ENCODE measurements at places on chromosomes 2 and 18. TPM values are rescaled to one million over a fixed set of nuclear protein-coding genes. Genes with fewer than 3 reads are reported as not detected.
A peak's percentile ranks its signal among the peaks of the same experiment; 100 is the strongest.

GRCh38 chr18:48477348-48477747 is 61.5 kb upstream of the CTIF start:
- no peaks in the 10 kb centered on the region for H3K4me1 ChIP-seq
- no peak for DNase-seq
- H3K27ac ChIP-seq: no peak overlapping the region
- H3K4me3 ChIP-seq: no peak overlapping the region
- no peaks in the 10 kb centered on the region for H3K36me3 ChIP-seq
- no peaks in the 10 kb centered on the region for H3K27me3 ChIP-seq

DNA sequence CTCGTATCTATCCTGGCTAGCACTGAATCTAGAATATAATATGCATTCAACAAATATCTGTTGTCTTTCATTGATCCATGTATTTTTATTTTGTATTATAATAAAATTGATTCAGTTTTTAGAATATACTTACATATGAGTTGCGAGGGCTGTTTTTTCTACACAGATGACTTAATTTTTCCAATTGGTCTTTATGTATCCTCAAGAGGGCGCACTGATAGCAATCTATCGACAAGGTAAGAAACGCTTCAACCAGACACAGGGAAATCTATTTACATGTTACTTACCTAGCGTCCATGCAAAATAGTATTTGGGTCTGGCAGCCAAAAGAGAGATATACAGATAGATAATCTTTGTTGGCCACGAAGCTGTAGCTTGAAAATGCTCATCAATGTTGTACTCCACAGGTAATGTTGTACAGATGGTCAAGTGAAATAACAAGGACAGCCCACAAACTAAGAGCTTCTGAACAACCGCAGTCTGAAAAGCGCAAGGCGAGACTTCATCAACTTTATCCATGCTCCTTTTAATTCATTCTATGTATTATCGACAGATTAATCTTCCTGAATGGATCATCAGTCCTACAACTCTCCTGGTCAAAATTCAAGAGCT is 35.5 kb upstream of the KIDINS220 start:
- peaks cover 63% of the 10 kb centered on the region for H3K36me3 ChIP-seq
- no peak overlapping the region for H3K27ac ChIP-seq
- no peaks in the 10 kb centered on the region for H3K27me3 ChIP-seq
- peaks cover 2% of the 10 kb centered on the region for H3K4me1 ChIP-seq
- no peak overlapping the region for H3K4me3 ChIP-seq

DNA sequence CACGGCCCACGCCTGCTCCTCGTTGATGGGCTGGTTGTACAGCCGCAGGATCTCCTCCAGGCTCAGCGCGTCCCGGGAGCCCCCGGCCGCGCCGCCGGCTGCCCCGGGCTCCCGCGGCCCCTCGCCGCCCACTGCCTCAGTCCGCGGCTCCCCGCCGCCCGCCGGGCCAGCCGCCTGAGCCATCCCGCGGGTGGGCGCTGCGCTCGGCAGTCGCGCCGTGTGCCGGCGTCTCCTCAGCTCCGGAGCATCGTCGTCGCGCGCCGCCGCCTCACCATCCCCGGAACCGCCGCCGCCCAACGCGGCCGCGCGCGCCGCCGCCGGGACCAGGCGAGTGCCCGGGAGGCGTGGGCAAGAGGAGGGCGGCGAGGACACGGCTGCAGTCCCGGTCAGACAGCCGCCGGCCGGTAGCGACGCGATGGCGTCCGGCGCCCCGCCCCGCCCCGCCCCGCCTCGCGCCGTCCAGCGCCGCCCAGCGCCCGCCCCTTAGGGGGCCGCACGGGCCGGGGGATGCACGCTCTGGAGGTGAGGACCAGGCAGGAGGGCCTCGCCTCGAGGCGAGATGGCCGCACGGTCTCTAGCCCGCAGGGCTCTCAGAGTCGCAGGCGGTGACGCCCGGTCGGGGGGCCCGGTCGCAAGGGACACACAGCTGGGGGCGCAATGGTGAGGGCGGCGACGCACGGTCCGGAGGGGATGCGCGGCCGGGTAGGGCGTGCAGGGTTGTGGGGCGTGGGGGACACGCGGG is at the start of gene SPIRE1:
Gene SPIRE1 (minus strand): TSS at position 424 of the 742 bp plus-strand sequence. CDS start 241 bp downstream, at position 183.
- no peaks in the 10 kb centered on the region for H3K27me3 ChIP-seq
- peak within 1 kb of the TSS; percentile 80 for H3K27ac ChIP-seq
- peak; percentile 73 for DNase-seq
- H3K4me1 ChIP-seq: peaks cover 11% of the 10 kb centered on the region
- H3K36me3 ChIP-seq: no peaks in the 10 kb centered on the region
- peak within 1 kb of the TSS; percentile 60 for H3K4me3 ChIP-seq

DNA sequence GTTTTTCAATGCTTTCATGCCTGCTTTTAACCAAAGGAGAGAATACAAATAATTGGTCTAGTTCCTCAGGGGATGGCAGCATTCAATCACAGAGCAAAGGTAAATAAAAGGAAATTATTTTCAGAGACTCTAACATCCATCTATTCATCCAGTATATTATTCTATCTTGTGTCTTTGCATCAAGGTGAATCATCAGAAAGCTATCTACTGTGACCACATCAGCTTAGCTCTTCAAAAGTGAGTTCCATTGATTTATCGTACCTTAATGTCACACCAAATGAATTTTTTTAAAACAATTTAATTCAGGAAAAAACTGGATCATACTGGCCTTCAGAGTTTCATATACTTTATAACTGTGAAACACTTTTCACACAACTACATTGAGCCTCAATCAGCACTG is 66.1 kb downstream of the CHN1 start:
- no peaks in the 10 kb centered on the region for H3K4me1 ChIP-seq
- H3K27ac ChIP-seq: no peak overlapping the region
- H3K36me3 ChIP-seq: no peaks in the 10 kb centered on the region
- H3K4me3 ChIP-seq: no peak overlapping the region

The MC2R gene
- total RNA-seq: not detected

DNA sequence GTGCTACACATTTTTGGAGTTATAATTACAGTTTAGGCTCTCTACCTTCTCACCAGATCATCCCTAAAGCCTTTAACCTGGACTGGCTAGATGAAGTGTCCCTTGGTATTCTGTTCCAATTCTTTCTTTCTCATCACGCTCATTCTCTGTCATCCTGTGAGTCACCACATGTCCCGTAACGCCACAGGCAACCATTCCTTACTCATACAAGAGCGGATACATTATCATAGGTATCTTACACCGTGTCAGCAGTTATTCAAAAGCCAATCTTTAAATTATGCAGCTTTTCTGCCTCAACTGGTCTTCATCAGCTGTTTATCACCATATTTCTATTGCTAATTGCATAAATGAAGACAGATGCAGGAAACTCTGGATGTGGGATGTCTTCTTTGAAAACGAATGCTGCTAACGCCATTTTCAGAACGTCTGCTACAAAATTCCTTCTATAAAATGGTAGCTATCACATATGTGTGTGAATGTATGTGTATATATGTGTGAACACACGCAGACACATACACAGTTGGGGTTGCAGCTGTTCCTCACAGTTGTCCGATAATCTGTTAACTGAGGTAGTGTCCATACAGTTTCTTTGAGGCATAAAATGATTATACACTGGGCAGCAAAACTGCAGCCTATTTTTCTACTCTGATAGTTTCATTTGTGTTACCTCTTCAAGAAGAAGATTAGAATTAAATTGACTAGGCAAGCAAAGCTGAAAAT is 47.9 kb downstream of the EML6 start:
- H3K4me3 ChIP-seq: no peak overlapping the region
- DNase-seq: no peak
- H3K4me1 ChIP-seq: no peaks in the 10 kb centered on the region
- no peaks in the 10 kb centered on the region for H3K27me3 ChIP-seq
- no peak overlapping the region for H3K27ac ChIP-seq

- no peak overlapping the region for H3K4me3 ChIP-seq
- no peaks in the 10 kb centered on the region for H3K4me1 ChIP-seq
- no peak overlapping the region for H3K27ac ChIP-seq
- H3K36me3 ChIP-seq: no peaks in the 10 kb centered on the region
- H3K27me3 ChIP-seq: no peaks in the 10 kb centered on the region
Measured at GRCh38 chr18:33918571-33918970, 306.1 kb downstream of the NOL4 start.

The RAPGEF4 gene
- total RNA-seq: not detected

DNA sequence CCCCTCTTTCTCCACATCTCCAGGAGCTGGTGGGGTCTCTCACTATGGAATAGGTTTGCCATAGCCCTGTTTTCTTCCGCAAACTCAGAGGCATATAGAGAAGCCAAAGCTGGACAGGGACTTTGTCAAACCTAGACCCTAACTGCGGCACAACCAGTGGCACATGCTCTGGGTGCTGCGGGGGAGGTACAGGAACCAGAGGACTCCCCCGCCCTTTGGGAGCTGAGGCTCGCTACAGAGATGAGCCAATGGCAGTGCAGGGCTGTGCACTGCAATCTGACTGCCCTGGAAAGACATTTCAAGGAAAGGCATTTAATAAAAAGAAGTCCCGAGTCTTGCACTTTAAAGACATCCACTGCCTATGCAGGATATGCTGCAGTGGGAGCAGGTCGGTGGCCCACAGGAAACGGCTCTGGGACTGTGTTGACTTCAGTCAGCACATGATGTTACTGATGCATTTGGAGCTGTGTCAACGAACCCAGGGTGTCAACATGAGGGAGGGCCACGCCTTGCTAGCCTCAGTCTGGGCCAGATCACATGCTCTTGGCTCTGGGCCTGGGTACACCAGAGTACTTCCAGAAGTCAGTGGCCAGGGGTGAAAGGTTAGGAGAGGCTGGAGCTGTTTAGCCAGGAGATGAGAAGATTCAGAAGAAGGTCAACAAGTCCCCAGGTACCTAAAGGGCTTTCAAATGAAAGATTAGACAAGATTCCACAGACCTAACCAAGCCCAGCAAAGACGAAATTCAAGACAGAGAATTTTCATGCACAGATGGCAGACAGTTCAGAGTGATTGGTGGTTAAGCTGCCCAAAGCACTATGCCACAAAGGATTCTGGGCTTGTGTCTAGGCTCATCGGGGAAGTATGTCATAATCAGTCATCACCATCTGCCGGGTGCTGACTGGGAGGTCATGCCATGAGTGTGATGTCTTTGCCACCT is 8.2 kb downstream of the SLC35F6 start:
- peaks cover 72% of the 10 kb centered on the region for H3K36me3 ChIP-seq
- no peak overlapping the region for H3K4me3 ChIP-seq
- no peaks in the 10 kb centered on the region for H3K27me3 ChIP-seq
- peaks cover 52% of the 10 kb centered on the region for H3K4me1 ChIP-seq
- DNase-seq: peak; percentile 76

- H3K27me3 ChIP-seq: peaks cover 12% of the 10 kb centered on the region
- DNase-seq: no peak
- no peak overlapping the region for H3K4me3 ChIP-seq
- H3K27ac ChIP-seq: no peak overlapping the region
- H3K4me1 ChIP-seq: no peaks in the 10 kb centered on the region
- no peaks in the 10 kb centered on the region for H3K36me3 ChIP-seq
Measured at GRCh38 chr2:217618744-217619143, 384.1 kb downstream of the TNS1 start.

- no peaks in the 10 kb centered on the region for H3K4me1 ChIP-seq
- H3K27me3 ChIP-seq: peaks cover 7% of the 10 kb centered on the region
- no peak for DNase-seq
- H3K36me3 ChIP-seq: no peaks in the 10 kb centered on the region
- no peak overlapping the region for H3K4me3 ChIP-seq
Measured at GRCh38 chr2:88442473-88442872, 10.0 kb downstream of the FOXI3 start.

The UGT1A7 gene
- not detected for total RNA-seq

The CD8B2 gene
- total RNA-seq: not detected

GRCh38 chr2:238891457-238892203 is 43.7 kb downstream of the TWIST2 start:
- H3K36me3 ChIP-seq: no peaks in the 10 kb centered on the region
- H3K27ac ChIP-seq: no peak overlapping the region
- H3K4me3 ChIP-seq: no peak overlapping the region
- H3K27me3 ChIP-seq: peaks cover 79% of the 10 kb centered on the region
- DNase-seq: no peak

The LYPD6 gene
- total RNA-seq: not detected

- DNase-seq: no peak
- no peak overlapping the region for H3K4me3 ChIP-seq
- no peaks in the 10 kb centered on the region for H3K36me3 ChIP-seq
- peaks cover 29% of the 10 kb centered on the region for H3K27me3 ChIP-seq
Measured at GRCh38 chr2:60830991-60831390, 50.4 kb upstream of the REL start.

- H3K36me3 ChIP-seq: peaks cover 19% of the 10 kb centered on the region
- DNase-seq: no peak
- peaks cover 4% of the 10 kb centered on the region for H3K4me1 ChIP-seq
Measured at GRCh38 chr18:21762181-21762772, 21.7 kb downstream of the MIB1 start.

DNA sequence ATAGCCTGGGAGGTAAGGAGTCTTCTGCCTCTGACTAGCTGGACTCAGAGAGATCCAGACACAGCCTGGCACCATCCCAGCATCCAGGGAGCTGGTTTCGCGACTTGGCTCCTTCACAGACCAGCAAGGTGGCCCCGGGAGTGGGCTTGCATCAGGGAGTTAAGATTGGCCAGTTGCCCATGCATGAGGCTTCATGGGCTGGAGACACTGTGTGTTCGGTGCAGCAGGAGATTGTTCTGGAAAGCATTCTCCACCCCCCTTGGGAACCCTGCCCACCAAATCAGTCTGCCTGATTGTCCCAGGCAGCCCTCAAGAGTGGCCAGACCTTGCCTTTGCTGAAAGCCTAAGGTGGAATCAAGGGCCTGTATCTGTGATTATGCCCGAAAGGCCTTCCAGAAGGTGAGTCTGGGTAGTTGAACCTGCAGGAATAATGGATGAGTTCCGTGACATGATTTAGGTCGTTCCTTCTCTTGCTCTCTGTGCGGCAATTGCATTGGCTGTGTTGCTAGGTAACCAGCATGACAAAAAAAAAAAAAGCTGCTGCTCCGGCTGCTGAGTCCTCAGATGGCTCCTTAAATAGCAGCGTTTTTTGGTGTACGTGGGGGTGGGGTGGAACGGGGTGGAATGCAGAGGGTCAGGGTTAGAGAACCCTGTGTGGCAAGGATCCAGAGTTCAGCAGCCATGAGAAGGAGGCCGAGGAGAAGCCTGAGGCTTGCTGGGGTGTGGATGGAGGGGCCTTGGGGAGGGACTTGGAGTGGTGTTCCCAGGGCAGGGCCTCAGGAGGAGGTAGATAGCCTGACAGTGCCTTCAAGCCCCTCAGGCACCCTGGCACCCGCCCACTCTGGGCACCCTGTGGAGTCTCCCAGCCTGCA is 93.0 kb upstream of the MCFD2 start:
- H3K4me1 ChIP-seq: peaks cover 27% of the 10 kb centered on the region
- H3K27me3 ChIP-seq: no peaks in the 10 kb centered on the region
- no peak overlapping the region for H3K4me3 ChIP-seq
- DNase-seq: no peak
- H3K36me3 ChIP-seq: peaks cover 14% of the 10 kb centered on the region

DNA sequence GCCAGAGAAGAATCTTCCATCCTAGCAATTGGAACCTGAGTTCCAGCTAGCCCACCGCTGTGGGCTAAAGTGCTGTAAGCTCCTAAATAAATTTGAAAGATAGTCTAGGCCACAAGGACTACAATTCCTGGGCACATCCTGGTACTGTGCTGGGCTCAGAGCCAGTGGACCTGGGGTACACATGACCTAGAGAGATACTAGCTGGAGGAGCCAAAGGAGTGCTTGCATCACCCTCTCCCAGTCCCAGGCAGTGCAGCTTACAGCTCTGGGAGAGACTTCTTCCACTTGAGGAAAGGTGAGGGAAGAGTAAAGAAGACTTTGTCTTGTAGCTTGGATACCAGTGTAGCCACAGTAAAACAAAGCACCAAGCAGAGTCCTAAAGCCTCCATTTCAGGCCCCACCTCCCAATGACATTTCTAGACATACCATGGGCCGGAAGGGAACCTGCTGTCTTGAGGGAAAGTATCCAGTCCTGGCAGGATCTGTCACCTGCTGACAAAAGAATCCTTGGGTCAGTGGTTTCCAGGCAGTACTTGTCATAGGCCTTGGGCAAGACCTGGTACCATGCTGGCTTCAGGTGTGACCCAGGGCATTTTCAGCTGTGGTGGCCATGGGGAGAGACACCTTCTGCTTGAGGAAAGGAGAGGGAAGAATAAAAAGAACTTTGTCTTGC is 89.5 kb downstream of the TMEM185B start:
- no peak for DNase-seq
- no peaks in the 10 kb centered on the region for H3K4me1 ChIP-seq

The CIDEA gene
- total RNA-seq: not detected

Measured in K562 (cell line).